Uterus (tissue), 4 donors: ENCODE measurements at places on chromosomes 6 and 20. TPM values are rescaled to one million over a fixed set of nuclear protein-coding genes. Genes with fewer than 3 reads are reported as not detected.

DNA sequence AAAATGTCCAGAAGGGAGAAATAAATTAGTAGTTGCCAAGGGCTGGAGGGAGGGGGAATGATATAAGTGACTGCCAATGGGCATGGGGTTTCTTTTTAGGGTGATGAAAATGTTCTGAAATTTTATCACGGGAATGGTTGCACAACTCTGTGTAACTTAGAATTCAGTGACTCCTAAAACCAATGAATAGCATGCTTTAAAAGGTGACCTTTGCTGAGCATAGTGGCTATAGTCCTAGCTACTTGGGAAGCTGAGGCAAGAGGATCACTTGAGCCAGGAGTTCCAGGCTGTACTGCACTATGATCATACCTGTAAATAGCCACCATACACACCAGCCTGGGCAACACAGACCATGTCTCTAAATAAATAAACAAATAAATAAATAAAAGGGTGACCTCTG, 109.0 kb downstream of the ATG5 start:
- H3K4me3 ChIP-seq: no peak overlapping the region
- no peak overlapping the region for H3K27ac ChIP-seq
- no peak for DNase-seq
- no peaks in the 10 kb centered on the region for H3K27me3 ChIP-seq
- H3K4me1 ChIP-seq: no peaks in the 10 kb centered on the region

- no peaks in the 10 kb centered on the region for H3K36me3 ChIP-seq
- no peaks in the 10 kb centered on the region for H3K27me3 ChIP-seq
- H3K27ac ChIP-seq: peak overlapping the region; percentile 70
- DNase-seq: no peak
- H3K4me1 ChIP-seq: no peaks in the 10 kb centered on the region
Observed at GRCh38 chr20:47125758-47126591, 230.5 kb downstream of the ZMYND8 start.

DNA sequence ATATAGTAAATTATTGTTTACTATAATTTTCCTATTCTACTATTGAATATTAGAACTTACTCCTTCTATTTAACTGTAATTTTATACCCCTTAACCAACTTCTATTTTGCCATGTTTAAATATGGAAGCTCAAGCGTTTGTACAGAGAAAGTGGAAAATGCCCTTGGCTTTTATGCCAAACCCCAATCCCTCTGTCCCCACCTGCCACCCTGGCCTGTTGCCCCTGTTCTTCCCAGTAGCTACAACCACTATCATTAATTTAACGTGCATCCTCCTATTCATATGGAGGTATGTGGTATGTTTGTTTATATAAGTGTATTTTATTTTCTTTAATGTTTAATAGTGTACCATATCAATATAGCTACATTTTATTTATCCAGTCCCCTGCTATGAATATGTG, 58.1 kb downstream of the ASXL1 start:
- no peak for DNase-seq
- H3K36me3 ChIP-seq: no peaks in the 10 kb centered on the region
- no peak overlapping the region for H3K4me3 ChIP-seq
- no peaks in the 10 kb centered on the region for H3K4me1 ChIP-seq
- no peak overlapping the region for H3K27ac ChIP-seq

DNA sequence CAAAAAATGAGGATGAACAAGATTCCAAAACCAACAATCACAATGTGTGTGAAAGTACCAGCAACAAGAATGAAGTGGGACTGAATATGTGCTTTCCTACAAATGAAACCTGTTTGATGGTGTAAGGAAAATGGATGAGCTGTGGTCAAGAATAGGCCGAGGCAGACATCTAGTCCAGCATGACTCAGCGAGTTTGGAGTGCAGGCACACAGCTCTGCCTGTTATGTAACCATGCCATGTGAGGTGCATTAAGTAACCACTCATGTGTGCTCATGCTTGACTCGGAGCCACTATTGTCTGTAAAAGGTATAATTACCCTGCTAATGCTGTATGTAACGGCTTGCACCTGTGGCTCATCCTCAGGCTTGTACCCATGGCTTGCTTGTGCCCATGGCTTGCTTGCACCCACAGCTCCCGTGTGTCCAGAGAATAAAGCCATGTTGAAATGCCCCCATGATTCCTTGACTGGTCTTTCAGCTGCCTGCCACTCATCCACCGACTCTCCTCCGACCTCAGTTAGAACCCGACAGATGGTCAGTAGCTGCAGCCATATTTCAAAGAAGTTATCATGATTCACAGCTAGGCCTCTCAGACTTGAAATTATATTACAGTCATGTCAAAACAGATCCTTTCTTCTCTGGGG, 98.7 kb downstream of the BACH2 start:
- H3K4me1 ChIP-seq: no peaks in the 10 kb centered on the region
- H3K27me3 ChIP-seq: no peaks in the 10 kb centered on the region
- no peak overlapping the region for H3K27ac ChIP-seq
- peak; percentile 43 for DNase-seq
- H3K36me3 ChIP-seq: no peaks in the 10 kb centered on the region

- H3K27ac ChIP-seq: no peak overlapping the region
- H3K4me1 ChIP-seq: no peaks in the 10 kb centered on the region
- no peaks in the 10 kb centered on the region for H3K27me3 ChIP-seq
- H3K4me3 ChIP-seq: no peak overlapping the region
- no peak for DNase-seq
Observed at GRCh38 chr20:9628141-9628540, 113.8 kb downstream of the LAMP5 start.

- H3K4me3 ChIP-seq: no peak overlapping the region
- H3K36me3 ChIP-seq: no peaks in the 10 kb centered on the region
- H3K4me1 ChIP-seq: no peaks in the 10 kb centered on the region
- DNase-seq: no peak
Observed at GRCh38 chr6:116386581-116387299, 16.0 kb downstream of the DSE start.

DNA sequence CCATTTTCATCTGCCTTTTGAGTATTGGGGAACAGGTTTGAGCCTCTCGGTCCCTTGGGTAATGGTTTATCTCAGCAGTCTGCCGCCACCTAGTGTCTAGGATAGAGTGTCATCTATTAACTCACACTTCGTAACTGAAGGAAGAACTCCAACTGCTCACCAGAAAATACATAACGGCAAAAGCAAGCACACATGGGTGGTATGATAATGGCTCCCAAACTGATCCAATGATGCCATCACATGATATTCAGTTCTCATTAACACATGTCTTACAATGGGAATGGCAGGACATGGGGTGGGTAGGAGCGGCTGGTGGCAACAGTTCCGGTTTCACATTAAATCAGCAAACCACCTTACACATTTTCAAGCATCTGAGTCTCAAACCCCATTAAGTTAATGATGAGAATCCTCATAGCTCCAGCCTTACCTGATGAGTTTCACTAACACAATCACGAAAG, 110.7 kb upstream of the PHACTR1 start:
- H3K36me3 ChIP-seq: no peaks in the 10 kb centered on the region
- no peak overlapping the region for H3K27ac ChIP-seq
- peak; percentile 25 for DNase-seq
- no peak overlapping the region for H3K4me3 ChIP-seq

DNA sequence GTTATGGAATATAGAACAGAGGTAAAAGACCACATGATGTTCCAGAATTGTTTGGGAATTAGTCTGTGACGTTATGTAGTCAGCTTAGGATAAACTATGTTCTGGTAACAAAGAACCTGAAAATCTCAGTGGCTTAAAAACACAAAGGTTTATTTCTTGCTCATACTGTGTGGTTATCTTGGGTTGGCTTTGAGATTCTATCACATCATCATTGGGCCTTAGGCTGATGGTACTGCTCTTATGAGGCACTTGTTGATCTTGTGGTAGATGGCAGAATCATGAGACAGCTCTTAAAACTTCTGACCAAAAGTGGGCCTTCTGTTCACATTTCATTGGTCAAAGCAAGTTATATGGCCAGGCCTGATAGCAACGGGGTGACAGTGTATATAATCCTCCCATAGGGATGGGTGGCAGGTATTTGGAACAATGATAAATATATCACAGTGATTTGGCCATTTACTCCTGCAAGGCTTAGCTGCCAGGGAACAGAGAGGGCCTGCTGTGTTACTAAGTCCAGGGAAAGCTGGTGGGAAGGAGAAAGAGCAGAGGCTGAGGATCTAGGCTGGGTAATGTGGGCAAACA, 13.5 kb downstream of the DHX35 start:
- no peak overlapping the region for H3K27ac ChIP-seq
- DNase-seq: no peak
- H3K27me3 ChIP-seq: no peaks in the 10 kb centered on the region

DNA sequence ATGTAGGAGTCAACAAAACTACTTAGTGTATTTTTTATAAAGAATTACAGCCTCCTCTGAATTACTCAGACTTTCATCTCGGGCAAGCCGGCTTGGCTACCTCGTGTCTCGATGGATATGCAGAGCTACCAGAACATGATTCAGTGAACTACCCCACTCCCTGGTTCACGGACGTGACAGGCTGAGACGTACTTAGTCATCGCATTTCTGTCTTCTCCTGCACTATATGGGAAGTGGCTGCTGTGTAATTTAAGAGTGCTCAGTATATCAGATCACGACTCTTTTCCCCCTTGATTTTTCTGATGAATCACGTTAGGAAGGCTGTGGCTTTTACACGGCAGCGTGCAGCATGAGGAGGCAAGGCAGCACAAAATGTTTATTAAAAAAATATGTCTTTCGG, 302.7 kb upstream of the ZFP64 start:
- DNase-seq: peak; percentile 17
- H3K27me3 ChIP-seq: no peaks in the 10 kb centered on the region
- H3K4me1 ChIP-seq: no peaks in the 10 kb centered on the region
- H3K36me3 ChIP-seq: no peaks in the 10 kb centered on the region
- H3K27ac ChIP-seq: no peak overlapping the region
- H3K4me3 ChIP-seq: no peak overlapping the region

DNA sequence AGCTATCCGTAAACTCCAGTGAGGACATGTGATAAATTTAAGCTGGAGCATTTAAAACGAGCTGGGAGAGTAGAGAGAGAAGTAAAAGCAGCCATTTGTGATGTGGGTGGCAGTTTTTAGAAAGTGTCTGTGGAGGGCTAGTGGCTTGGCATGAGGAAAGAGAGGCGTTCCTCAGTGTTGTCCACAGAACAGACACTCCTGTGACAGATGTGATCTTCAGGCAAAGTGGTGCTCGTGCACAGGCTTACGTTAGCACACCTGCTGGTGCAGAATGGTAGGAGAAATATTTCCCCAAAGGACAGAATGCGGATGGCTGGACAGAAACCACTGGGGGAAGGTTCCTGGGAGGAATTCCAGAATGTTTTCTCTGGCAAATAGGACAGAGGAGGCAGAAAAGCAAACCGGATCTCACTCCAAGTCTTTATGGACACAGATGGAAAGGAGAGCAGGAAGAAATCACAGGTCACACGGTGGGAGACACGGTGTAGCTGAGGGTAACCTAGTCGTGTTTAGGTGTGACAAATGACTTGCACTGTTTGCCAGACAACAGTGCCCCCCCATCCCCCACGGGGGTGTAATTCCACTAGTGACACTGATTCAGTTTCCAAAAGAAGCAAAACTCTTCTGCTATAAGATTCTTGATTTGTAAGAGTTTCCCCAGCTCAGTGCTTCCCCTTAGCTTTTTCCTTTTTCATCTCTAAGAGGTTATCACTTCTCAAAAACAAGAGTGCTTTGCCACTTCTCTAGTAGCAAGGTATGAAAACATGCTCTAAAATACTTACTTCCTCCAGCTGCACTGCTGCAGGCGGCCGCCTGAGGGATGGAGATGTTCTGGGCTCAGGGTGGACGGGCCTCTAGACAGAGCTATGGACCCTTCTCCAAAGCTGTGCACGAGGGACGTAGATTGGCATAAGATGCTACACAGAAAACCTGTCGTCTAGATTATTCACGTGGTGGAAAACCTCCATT, 293.2 kb downstream of the QKI start:
- no peaks in the 10 kb centered on the region for H3K27me3 ChIP-seq
- no peak for DNase-seq
- H3K4me3 ChIP-seq: no peak overlapping the region
- H3K4me1 ChIP-seq: peaks cover 3% of the 10 kb centered on the region

- H3K4me3 ChIP-seq: no peak overlapping the region
- no peak overlapping the region for H3K27ac ChIP-seq
- H3K4me1 ChIP-seq: no peaks in the 10 kb centered on the region
- DNase-seq: no peak
- H3K27me3 ChIP-seq: no peaks in the 10 kb centered on the region
- no peaks in the 10 kb centered on the region for H3K36me3 ChIP-seq
Observed at GRCh38 chr20:60900618-60901017, 351.4 kb upstream of the CDH4 start.

The RBBP8NL gene
- not detected for total RNA-seq

The KCNK16 gene
- not detected for total RNA-seq

The BPIFB2 gene
- not detected for total RNA-seq

The HLA-DPA1 gene
- total RNA-seq: 179 TPM

The C20orf144 gene
- total RNA-seq: not detected
